Fibroblast of skin of right quadriceps (primary cell): ENCODE measurements at places on chromosomes 13 and 19.
A peak's percentile ranks its signal among the peaks of the same experiment; 100 is the strongest.

GRCh38 chr13:59230484-59231264 is 933.1 kb downstream of the DIAPH3 start:
- no peak for DNase-seq

GRCh38 chr19:53868892-53869804 is 1.5 kb downstream of the MYADM start:
- peak; percentile 92 for DNase-seq

DNA sequence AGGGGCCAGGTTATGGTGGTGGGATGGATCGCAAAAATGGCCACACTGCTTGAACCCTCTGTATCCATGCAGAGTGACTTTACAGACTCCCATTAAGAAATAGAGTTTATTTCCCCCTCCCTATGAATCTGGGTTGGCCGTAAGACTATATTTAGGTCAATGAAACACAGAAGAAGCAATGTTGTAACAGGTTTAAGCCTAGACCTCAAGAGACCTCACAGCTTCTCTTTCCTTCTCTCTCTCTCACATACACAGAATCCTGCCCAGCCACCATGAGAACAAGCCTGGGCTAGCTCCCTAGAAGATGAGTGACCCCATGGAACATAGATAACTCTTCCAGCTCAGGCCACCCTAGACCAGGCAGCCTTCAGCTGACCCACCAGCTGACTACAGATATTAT is 21.0 kb upstream of the FBL start:
- no peak for DNase-seq

DNA sequence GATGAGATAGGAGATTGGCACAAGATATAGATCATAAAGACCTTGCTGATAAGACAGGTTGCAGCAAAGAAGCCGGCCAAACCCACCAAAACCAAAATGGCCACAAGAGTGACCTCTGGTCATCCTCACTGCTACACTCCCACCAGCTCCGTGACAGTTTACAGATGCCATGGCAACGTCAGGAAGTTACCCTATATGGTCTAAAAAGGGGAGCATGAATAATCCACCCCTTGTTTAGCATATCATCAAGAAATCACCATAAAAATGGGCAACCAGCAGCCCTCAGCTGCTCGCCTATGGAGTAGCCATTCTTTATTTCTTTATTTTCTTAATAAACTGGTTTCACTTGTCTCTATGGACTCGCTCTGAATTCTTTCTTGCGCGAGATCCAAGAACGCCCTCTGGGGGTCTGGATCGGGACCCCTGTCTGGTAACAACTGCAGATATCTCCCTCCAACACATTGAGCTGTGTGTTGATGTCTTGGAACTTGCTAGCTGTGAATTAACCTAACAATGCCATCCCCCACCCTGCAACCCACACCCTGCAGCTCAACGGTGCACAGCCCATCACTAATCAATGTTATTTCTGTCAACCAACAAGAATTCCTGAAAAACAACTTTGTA is 27.1 kb upstream of the GRTP1 start:
- no peak for DNase-seq

DNA sequence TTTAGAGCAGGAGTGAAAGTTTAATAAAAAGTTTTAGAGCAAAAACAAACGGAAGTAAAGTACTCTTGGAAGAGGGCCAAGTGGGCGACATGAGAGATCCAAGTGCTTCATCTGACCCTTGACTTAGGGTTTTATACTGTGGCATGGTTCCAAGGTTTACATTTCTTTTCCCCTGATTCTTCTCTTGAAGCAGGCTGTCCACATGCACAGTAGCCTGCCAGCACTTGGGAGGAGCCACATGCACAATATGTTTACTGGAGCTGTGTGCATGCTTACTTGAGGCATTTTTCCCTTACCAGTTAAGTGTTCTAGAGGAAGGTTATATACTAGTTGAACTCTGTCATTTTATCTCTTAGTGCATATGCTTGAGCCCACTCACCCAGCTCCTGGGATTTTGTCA is 295.6 kb downstream of the TBC1D4 start:
- no peak for DNase-seq

DNA sequence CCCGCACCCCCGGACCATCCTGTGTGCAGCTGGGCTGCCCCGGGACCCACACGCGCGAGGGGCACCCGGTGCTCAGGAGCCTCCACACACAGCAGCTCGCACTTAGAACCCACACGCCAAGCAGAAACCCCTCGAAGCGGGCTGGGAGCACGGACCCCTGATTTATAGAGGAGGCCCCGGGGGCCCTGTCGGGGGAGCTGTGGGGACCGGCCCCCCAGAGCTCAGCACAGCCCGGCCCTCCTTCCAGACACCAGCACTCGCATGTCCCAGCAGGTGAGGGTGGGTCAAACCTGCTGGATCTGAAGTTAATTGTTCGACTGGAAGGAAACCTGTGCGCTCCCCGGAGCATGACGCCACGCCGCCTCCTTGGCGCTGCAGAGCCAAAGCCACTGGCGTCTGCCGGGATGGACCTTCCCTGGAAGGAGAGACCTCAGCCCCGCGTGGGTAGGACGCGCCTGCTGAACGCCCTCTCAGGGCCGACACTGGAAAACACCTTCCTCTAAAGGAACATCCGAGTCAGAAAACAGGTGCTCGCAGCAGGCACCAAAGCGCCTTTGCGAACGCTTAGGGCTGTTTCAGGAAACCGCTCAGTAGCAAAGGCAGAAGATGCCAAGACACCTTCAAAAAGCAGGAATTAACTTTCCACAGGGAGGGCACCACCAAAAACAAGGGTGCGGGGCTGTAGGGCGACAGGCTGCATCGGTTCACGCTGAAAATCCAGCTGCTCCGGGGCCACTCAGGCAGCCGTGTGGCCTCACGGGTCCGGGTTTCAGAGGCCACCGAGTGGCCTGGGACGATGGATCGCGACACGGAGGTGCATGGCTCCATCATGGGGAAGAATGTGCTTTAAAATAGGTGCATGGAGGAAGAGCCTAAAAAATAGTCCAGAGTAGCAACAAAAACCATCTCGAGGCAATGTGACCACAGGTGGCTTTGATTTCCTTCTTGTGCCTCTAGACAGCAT is 37.8 kb upstream of the GRTP1 start:
- DNase-seq, result no peak

- peak; percentile 97 for DNase-seq
These were observed 4.2 kb upstream of the SPACA6 start for GRCh38 chr19:51688671-51689571.

DNA sequence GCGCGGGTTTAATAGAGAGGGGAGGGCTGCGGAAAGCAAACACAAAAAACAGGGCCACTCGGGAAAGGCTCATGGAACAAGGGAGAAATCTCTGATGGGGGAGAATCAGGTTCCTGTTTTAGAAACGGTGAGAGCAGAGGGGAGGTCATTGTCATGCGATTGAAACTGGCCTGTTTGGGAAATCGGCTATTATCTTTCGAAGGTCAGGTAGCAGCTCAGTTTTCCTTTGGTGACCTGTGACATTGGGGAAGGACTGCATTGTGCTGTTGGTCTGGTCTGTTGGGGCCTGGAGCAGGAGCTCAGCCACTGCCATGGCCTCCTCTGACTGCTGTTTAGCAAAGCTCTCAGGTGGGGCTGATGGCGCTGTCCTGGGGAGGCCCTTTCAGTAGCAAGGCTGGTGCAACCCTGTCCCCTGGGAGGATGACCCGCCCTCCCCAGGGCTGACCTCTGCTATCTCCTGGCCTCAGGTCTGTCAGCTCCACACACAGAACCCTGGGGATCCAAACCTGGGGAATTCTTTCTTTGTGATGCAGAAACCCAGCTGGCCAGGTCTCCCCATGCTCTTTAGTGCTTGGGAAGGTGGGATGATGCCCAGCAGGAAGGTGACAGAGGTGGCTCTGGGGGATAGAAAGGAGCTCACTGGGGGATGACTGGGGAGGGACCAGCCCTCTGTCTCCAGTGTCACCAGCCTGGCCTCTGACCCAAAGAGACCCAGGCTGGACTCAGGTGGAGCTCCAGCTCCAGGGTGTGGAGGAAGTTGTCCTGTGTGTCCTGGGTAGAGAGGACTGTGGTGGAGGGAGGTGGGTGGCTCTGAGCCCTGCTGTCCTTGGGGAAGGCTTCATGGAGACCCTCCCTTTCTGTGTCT is 21.2 kb upstream of the CD177 start:
- no peak for DNase-seq

DNA sequence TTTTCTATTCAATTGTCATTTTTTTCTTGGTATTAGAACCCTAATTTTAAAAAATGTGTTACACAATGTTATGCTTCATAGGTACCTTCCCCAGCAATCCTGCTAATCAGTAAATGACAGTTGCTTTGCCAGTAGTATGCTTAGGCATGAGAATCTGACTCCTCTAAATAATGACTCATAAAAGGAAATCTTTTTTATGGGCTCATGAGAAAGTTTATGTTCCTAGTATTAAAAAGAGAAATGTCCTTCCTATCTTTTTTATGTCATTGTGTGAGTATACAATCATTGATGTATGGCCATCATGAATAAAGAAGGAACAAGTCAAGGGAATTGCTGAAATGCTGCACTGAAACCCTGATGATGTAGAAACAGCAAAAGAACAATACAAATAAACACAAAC is 1237.7 kb upstream of the PCDH20 start:
- no peak for DNase-seq

DNA sequence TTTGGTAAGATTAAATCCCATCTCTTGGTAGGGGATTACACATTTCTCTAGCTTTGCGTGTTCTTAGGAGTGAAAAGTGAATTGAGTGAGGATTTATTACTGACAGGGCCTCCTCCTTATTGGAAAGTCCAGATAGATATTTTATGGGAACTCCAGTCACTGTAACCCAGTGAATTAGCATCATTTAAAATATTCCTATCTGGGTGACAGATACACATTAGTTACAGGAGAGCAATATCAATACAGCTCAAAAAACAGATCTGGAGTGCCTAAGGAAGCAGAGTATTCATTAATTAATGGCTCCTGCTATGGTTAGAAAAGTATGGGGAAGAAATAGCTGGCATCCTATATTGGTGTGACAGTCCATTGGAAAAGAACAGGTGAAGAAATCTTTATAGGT is 248.2 kb downstream of the SLITRK6 start:
- no peak for DNase-seq

GRCh38 chr13:76086729-76087128 is 450.6 kb downstream of the LMO7 start:
- no peak for DNase-seq

GRCh38 chr13:59635589-59635988 is 528.1 kb downstream of the DIAPH3 start:
- no peak for DNase-seq
